Immature natural killer cell (primary cell): ENCODE measurements at places on chromosomes 7 and 10.

DNA sequence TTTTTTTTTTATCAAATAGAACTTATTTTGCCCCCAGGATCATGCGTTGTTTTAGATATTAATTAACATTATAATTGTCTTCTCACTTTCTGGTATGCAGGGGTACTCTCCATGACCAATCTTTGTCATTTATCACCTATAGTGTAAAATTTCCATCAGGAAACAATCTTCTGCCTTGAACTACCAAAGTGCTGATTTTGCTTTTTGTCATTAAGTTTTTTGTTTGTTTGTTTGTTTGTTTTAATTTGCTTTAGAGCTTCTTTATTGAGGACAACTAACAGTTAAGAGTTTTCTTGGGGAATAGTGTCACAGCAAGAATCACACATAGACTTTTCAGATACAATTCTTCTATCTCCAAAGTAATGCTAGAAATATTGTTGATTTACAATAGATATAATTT is 171.2 kb upstream of the PRPS1L1 start:
- DNase-seq, result no peak
- no peaks in the 10 kb centered on the region for H3K27me3 ChIP-seq
- H3K36me3 ChIP-seq, result no peaks in the 10 kb centered on the region
- H3K4me1 ChIP-seq, result peaks cover 23% of the 10 kb centered on the region
- no peak overlapping the region for H3K27ac ChIP-seq
- no peak overlapping the region for H3K4me3 ChIP-seq

DNA sequence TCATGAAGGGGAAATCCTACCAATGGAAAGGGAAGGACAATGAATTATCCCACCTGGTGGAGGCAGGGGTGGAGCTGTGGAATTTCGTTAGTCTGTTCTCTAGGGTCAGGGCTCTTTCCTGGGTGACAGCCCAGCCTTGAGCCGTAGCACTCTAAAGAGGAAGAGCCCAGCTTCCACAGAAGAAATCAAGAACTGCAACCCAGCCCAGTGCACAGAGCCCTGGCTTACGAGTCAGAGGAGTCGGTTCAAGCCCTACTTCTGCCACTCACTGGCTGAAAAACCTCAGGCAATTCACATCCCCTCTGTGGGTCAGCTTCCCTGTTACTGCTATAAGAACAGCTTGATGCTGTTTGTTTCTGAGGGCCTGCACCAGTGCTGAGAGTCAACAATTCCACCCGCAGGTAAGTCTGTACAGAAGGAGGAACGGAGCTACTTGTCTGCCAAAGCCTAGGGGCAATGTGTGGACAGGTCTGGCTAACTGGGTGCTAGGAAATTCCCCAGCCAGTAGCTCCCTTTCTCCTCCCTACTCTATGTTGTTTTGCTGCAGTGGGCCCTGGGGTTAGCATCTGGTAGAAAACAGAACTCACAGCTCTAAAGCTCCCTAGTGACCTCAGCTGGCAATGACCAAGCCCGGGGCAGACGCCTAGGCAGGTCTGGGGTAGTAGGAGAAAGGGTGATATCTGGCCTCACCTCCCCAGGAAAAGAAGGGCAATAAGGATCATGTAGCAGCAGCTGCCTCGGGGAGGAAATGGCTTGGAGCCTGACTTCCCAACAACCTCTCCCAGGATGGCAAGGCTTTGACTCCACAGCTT is 3.3 kb downstream of the AVPI1 start:
- no peak overlapping the region for H3K4me3 ChIP-seq
- no peaks in the 10 kb centered on the region for H3K27me3 ChIP-seq
- H3K27ac ChIP-seq, result no peak overlapping the region
- no peak for DNase-seq

GRCh38 chr10:12823328-12823727 is 178.2 kb downstream of the CCDC3 start:
- peaks cover 12% of the 10 kb centered on the region for H3K4me1 ChIP-seq
- H3K27ac ChIP-seq, result no peak overlapping the region
- peaks cover 15% of the 10 kb centered on the region for H3K36me3 ChIP-seq

DNA sequence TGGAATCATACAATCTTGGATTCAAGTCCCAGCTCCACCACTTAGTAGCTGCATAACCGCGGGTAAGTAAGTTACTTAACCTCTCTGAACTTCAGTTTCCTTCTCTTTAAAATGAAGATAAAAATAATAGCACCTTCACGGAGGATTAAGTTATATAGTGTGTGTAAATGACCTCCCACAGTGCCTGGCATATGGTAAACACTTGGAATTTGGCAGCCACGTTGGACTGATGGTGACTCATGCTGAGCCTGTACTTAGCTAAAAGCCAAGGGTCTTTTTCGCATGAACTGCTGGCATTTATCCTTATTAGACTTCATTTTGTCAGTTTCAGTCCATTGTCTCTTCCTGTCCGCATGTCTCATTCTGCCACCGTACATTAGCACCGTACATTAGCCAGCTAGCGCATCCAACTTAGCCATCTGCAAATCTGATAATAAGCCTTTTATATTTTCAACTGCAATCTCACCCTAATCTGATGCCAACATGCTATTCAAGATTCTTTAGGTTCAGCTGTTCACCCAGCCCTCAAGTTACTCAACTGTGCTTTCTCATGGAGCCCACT is 11.2 kb downstream of the SLC13A4 start:
- no peak for DNase-seq
- H3K4me1 ChIP-seq, result no peaks in the 10 kb centered on the region
- H3K36me3 ChIP-seq, result no peaks in the 10 kb centered on the region
- peaks cover 4% of the 10 kb centered on the region for H3K27me3 ChIP-seq

DNA sequence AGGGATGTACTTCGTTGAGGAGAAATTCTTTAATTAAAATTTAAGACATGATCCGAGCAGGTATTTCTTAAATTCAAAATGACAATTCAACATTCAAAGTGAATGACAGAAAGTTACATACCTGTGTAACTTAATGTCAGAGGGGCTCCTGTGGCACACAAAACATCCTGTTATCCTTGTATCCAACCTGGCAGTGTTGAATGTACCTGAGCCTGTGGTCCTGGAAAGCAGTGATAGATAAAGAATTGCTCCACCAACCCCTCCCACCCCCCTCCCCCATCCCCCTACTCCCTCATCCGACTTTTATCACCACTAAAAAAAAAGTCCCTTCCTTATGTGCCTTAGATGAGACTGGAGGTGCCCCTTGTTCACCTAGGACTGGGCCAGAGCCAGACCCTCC is 119.4 kb upstream of the ADCY1 start:
- H3K4me3 ChIP-seq, result no peak overlapping the region
- H3K4me1 ChIP-seq, result no peaks in the 10 kb centered on the region
- no peaks in the 10 kb centered on the region for H3K36me3 ChIP-seq
- peaks cover 6% of the 10 kb centered on the region for H3K27me3 ChIP-seq
- no peak overlapping the region for H3K27ac ChIP-seq
